ENCODE measurements at places on chromosomes 7 and 10.

DNA sequence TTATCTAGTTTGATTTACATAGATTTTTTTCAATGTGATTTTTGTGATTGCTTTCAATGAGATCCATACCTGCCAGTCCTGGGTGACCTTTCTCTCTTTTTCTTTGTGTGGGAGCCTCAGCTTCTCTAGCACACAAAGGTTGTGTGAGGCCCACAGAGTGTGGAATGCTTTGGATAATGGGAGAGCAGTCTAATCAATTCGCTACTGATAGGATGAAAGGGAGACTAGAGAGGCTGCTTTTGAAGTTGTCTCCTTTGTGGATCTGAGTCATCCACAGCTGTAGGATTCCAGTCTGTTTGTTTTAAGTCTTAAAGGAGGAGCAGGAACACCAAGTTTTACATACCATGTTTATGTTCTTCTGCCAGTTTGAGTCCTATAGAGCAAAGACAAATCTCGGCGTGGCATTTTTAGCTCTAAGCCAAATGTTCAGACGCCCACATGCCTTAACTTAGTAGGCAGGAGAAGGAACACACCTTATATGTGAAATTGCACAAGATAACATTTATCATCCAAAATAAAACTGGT is 330.0 kb downstream of the ARL4A start:
- no peak for DNase-seq

- no peak for DNase-seq
Measured at GRCh38 chr10:100826983-100827818, 81.8 kb downstream of the PAX2 start.

GRCh38 chr10:65628493-65629139 is 1297.2 kb upstream of the LRRTM3 start:
- DNase-seq, result no peak

GRCh38 chr7:123154231-123154860 is 45.4 kb downstream of the SLC13A1 start:
- DNase-seq, result no peak

GRCh38 chr7:127150543-127150942 is 102.2 kb downstream of the GRM8 start:
- no peak for DNase-seq

GRCh38 chr10:96377816-96378294 is 19.1 kb upstream of the OPALIN start:
- DNase-seq, result no peak

GRCh38 chr10:6239213-6239991 is 36.7 kb downstream of the PFKFB3 start:
- DNase-seq, result peak; percentile 24

DNA sequence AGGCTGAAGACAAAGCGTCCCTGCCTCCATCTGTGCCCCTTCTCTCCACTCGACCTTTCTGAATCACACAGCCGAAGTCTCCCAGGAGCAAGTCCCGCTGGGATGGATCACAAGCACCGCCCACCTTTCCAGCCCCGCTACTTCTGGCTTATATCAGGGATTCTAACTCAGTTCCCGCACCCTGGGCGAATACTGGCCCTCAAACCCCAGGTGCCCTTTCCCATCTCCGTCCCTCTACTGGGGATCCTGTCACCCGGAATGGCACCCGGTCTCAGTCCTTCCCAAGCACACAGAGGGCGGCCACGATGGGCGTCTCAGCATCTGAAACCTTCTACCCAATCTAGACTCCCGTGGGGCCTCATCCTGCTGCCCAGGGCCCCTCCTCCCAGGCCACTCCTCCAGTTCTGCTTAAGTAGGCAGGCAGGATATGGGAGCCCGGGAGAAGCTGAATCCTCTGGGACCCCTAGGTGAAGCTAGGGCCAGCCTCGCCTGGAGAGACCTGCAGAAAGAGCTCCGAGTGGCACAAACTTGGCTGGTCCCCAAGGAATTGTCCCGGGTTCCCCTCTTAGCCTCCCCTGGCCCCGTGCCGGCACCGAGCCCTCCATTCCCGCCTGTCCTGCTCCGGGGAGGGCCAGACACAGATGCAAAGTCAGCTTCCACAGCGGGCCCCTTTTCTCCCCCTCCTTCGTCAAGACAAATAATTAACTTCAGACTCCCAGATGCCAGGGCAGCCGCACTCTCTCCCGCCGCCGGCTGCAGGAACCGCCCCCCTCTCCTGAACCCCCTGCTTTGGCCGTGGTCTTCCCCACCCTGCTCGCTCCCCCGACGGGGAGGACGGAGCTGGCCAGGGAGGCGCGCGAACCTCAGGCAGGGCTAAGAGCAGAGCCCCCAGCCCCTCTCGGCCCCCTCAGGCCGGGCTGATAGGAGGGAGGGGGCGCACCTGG is 612 bp downstream of the KCP start:
- no peak for DNase-seq

DNA sequence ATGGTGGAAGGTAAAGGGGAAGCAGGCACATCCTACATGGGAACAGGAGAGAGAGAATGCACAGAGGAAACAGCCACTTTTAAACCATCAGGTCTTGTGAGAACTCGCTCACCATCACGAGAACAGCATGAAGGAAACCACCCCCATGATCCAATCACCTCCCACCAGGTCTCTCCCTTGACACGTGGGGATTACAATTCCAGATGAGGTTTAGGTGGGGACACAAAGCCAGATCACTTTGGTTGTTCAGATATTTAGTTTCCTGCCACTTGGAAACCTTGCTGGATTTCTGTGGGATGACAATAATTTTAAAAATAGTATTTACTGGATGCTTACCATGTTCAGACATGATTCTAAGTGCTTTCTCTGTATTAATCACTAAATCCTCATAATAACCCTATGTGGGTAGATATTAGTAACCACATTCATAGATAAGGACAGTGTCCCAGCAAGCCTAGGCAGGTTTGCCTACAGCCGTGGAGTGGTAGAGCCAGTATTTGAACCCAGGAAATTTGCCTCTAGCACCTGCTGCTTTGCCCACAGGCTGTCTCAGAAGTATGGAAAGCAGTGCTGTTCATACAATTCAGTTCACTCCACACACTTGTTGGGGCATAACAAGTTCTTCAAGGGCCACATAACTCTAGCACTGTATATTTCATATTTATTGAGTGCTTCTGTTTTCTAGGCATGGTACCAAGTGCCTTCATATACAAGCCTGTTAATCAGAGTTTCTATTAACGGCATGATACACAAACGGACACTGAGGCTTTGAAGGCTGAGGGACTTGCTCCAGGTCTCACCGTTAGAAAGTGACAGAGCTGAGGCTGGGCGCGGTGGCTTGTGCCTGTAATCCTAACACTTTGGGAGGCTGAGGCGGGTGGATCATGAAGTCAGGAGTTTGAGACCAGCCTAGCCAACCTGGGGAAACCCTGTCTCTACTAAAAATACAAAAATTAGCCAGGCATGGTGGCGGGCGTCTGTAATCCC is 8.3 kb downstream of the TLL2 start:
- DNase-seq, result no peak

GRCh38 chr10:119030421-119031250 is 1.1 kb downstream of the NANOS1 start:
- no peak for DNase-seq

- DNase-seq, result no peak
Measured at GRCh38 chr7:66920256-66920655, 769 bp upstream of the TMEM248 start.

GRCh38 chr10:32041290-32042028 is 14.8 kb downstream of the KIF5B start:
- no peak for DNase-seq

- DNase-seq, result no peak
Measured at GRCh38 chr7:24778543-24779282, 21.4 kb upstream of the GSDME start.

DNA sequence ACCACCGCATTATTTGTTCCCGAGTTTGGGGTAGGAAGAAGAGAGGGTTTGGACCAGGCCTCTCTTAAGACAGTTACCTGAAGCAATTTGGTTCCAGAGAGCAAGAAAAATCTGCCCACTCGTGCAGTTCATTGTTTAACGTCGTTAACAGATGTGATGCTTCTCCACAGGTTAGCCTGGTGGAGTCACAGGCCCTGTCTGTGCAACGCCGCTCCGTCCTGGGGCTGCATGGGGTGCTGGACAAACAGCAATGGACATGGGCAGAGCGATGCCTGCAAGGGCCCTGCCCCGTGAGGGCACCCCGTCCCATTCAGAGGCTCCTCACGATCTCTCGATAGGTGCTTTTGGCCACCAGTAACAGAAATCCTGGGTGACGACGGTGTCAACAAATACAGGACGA is 9.7 kb downstream of the FOXL3 start:
- no peak for DNase-seq

DNA sequence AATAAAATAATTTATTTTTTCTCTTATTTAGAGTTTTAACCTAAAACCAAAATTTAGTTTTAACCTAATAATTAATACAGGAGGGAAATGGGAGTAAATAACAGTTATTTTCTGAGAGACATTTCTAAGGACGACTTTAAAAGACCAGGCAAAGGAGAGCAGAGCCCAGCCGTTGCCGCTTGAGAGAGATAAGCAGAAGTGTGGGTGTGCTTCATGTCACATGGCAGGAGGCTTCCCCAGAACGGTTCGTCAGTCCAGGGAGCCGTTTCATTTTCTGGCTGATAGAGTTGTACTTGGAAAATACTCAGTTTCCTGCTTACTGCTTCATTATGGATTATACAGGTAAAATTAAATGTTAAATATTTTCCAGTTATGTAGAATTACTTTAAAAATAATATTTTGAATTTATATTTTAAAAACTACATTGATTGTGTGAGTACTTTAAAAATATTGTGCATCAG is 61.4 kb downstream of the ST7 start:
- no peak for DNase-seq

DNA sequence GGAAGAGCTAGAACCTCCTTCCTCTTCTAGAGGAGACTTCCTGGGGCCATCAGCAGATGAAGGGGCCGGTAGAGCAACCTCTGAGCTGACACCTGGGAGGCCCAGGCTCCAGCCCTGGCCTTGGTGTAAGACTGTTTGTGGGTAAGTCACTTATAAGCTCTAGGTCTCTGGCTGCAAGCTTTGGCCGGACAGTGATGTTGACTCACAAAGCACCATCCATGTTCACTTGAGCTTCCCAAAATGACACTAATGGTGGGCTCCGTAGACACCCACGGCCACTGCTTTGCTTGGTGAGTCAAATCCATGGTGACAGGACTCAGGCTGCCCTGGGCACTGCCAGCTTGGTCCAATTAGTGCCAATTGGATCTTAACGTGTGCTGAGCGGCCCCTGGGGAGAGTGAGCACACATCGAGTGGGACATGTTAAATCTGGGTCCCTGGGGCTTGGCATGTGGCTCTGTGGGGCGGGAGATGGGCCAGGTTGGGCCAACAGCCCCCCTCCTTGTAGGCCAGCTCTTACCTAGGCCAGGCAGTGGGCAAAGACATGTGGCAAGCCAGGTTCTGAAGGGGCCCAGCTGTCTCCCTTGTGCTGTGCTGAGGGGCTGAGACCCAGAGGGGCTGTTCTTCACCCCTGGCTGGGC is 16.7 kb downstream of the NEURL1 start:
- no peak for DNase-seq

GRCh38 chr7:4739528-4739992 is 35.9 kb upstream of the AP5Z1 start:
- no peak for DNase-seq

DNA sequence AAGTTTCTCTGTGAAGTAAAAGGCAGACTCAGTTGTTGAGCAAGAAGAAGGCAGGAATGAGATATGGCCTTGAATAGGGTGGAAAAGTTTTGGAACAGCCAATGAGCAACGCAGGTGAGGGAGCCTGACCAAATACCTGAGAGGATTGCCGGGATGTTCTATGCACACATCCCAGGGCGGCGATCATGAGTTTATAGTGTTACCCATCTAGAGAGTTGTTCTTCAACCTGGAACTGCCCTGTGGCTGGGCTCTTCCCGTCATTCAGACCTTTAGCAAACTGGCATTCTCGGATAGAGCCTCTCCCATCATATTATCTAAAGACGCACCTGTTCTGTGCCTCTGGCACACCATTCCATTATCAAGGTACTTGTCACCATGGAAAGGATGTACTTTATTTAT is 103.0 kb upstream of the KIF5B start:
- no peak for DNase-seq

GRCh38 chr7:7491044-7491443 is 44.6 kb downstream of the COL28A1 start:
- no peak for DNase-seq

DNA sequence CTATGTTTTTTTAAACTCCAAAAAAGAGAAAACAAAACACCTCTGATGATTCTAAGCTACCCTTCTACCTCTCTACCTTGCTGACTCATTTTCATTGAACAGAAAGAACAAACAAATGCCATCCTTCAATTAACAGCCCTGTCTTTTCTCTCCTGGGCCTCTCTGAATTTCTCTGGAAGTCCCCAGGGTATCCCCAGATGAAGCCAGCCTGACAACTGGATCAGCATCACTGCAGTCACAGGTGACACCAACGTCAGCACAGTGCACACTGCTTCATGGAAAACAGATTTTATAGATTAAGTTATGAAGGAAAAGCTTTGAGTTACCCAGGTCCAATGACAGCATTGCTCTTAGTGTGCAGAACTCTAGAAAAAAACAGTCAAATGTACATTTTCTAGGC is 5.7 kb downstream of the HUS1 start:
- no peak for DNase-seq

DNA sequence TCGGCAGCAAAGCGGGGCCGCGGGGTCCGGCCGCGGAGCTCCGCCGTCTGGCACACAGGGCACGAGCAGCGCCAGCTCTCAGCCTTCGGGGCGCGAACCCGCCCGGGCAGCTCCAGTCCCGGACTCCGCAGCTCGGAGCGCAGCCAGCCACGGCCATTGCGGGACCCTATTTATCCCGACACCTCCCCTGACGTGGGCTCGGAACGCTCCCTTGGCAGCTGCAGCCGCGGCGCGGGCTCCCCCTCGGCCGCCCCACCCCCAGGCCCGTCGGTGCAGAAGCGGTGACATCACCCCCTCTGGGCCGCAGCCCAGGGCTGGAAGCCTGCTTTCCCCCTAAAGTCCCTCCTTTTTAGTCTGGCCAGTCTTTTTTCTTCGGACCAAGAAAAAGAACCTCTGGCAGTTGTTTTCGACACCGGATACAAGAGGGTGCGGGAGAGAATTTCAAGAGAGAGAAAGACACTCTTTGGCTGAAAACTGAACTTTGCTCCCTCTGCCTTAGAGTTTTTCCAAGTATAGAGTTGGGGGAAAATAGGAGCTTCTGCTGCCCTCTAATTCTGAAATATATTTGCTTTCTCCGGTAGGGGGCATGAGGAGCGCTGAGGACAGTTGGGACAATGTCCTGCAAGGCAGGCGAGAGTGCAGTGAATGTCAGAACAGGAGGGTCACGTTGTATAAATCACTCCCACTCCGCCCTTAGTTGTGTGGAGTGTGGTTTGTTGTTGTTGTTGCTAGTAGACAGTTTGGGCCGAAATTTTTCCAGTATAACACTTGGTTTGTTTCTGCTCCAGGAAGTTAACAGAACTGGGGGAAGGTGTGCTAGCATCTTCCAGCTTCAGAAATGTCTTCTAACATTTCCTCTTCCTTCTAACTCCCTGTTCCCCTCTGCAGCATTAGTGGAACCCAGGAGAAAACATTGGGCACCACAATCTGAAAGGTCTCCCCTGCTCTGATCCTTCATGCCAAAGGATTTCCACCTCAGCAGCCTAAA is at the start of gene SFRP4:
SFRP4 (minus strand) TSS at position 145 of the 988 bp plus-strand sequence. CDS start 280 bp downstream, outside the sequence.
- DNase-seq, result no peak

DNA sequence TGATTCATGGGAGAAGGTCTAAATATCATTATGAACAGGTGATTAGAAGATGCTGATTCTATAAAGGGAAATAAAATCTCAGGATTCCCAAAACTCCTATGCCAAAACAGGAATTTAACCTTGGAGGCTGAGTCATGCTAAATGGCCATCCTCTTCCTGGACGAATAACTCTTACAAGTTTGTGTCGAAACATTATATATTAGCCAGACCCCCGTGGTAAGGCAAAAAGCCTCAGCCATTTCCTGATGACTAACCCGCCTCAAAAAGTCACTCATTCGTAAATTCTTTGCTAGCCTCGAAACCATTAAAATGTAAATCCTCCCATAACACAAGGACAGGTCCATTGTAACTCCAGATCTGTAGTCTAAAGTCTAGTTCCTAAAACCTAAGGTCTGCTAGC is 32.0 kb downstream of the CUL2 start:
- DNase-seq, result no peak

Measured in stimulated activated CD8-positive, alpha-beta memory T cell treated with anti-CD3 and anti-CD28 coated beads, Interleukin-15, amount 100 ng/mL, for 1 hour (primary cell).